ENCODE measurements at places on chromosomes 2 and 18. TPM values are rescaled to one million over a fixed set of nuclear protein-coding genes. Genes with fewer than 3 reads are reported as not detected.

DNA sequence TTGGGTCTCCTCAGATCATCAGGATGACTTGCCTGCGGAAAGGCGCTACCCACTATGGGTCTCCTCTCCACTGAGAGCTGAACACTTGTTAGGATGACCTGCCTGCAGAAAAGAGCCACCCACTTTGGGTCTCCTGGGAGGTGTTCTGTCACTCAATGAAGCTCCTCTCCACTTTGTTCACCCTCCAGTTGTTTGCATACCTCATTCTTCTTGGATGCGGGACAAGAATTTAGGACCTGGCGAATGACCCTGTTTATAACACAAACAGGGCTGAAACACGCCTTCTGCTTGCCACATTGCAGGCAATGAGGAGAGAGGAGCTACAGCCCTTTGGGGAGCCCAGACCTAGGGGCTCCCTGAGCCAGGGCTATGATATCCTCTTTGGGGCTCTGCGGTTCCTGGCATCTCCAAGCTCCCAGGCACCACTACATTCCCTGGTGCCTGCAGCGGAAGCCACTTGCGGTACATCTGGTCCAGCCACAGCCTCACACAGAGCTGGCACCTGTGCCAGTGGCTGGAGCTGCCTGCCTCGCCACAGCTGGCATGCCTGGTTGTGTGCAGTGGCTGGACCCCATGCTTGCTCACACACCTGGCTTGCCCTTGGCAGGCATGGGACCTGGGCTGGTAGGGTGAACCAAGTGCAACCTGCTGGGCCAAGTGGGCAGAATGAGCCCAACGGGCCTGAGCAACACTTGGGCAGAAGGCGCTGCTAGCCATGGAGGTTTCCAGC, 20.6 kb downstream of the ANKRD29 start:
- DNase-seq = no peak

GRCh38 chr2:179193759-179194394, 70.8 kb downstream of the SESTD1 start:
- DNase-seq = no peak

GRCh38 chr2:144156736-144157640, 362.9 kb downstream of the ZEB2 start:
- DNase-seq = no peak

DNA sequence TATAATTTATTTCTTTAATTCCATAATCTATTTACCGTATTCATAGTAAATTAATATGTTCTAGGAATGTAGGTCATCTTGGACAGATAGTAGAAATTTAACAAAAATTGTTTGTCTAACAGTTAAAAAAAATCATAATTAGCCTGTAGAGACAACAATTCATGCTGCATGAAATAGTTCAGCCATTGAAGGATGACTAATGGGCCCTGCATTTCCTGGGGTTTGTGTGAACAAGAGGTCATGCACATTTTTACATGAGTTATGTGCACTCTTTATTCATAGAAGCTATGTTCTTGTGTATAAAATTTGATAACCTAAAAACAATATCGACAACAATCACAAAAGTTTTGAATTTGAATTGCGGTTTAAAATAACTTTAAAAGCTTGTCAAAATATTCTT, 1663.6 kb downstream of the SUCLG1 start:
- DNase-seq = no peak

GRCh38 chr2:118119761-118120400, 31.6 kb downstream of the INSIG2 start:
- no peak for DNase-seq

- DNase-seq = no peak
Measured at GRCh38 chr2:57542081-57542480, 504.5 kb upstream of the VRK2 start.

DNA sequence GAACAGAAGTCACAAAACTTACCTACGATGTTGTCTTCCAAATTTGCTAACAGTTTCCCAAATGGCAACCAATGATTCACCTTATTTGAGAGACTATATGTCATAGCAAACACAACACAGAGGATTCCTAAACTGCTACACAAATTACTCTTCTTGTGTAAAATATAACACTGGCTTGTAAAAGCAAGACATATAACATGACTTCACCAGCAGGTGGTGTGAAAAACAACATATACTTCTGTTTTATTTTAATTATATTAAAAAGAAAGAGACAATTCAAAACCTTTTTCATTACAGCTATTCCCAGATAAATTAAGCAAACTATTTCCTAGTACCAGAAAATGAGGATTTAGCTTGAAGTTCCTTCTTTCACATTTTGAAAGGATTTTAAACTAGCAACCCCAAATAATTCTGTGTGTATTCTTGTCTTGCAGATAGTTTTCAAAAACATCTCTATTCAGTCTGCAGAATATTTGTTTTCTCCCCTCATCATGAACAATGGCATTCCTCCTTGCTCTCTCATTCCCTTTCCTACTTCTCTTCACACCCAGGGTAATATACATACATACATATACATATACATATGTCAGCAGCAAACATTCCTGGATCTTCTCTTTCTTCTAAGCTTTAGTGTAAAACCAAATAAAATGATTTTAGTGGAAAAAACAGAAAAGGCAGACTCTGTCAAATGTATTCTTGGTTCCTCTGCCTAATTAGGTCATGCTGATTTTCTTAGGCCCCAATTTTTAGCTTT, 62.1 kb downstream of the SCN3A start:
- DNase-seq = no peak

- DNase-seq = no peak
Measured at GRCh38 chr18:10421859-10422258, 32.6 kb upstream of the APCDD1 start.

DNA sequence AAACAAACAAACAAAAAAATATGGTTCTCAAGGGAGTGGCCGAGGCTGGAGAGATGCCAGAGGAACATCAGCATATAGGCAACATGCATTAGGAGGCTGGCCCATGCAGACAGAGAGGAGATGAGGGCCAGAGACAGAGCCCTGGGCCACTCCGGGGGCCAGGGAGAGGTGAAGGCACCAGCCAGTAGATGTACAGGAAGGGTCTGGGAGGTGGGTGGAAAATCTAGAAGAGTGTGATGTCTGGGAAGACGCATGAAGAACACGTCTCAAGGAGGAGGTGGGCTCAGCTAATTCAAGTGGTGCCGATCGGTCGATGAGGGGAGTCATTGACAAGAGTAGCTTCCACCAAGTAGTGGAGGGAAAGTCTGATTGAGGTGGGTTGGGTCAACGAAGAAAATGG, 79.9 kb downstream of the ZCCHC2 start:
- no peak for DNase-seq

- DNase-seq = no peak
Measured at GRCh38 chr2:228556717-228557116, 375.2 kb upstream of the SPHKAP start.

DNA sequence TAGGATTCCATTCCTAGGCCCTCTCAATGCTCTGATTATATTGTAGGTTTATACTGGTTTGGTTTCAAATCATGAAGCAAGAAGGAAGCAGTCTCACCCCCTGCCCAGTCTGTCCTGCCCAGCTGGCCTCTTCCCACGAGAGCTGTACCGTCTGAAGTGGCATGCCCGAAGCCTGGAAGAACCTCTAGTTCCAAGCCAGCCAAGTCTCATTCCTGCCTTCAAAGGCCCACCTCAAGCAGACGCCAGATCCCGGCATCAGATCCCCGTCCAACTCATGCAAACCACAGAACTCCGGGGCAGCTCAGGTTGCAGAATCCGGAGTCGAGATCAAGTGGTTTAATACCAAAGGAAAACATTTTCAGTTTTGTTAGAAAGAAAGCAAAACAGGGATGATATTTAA, 234.4 kb downstream of the LPIN1 start:
- DNase-seq = no peak

DNA sequence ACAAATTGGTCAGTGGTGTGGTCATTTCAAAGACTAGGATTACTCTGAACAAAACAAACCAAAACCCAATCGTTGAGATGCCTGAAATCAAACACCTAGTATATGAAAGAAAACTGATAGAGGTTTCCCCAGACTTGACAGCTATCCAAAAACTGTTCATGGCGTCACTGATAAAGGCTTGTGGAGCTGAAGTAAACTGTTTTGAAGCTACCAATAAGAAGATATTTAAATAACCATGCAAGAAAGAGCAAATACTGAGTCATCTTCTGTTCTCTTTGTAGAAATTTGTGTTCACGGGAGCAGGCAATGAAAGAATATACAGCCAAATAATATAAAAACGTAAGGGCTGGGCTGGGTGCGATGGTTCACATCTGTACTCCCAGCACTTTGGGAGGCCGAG, 7.5 kb upstream of the COLEC11 start:
- DNase-seq = no peak

GRCh38 chr18:8045160-8045883, 478.2 kb downstream of the PTPRM start:
- DNase-seq = no peak

- DNase-seq = no peak
Measured at GRCh38 chr2:48170281-48170680, 264.0 kb upstream of the FBXO11 start.

DNA sequence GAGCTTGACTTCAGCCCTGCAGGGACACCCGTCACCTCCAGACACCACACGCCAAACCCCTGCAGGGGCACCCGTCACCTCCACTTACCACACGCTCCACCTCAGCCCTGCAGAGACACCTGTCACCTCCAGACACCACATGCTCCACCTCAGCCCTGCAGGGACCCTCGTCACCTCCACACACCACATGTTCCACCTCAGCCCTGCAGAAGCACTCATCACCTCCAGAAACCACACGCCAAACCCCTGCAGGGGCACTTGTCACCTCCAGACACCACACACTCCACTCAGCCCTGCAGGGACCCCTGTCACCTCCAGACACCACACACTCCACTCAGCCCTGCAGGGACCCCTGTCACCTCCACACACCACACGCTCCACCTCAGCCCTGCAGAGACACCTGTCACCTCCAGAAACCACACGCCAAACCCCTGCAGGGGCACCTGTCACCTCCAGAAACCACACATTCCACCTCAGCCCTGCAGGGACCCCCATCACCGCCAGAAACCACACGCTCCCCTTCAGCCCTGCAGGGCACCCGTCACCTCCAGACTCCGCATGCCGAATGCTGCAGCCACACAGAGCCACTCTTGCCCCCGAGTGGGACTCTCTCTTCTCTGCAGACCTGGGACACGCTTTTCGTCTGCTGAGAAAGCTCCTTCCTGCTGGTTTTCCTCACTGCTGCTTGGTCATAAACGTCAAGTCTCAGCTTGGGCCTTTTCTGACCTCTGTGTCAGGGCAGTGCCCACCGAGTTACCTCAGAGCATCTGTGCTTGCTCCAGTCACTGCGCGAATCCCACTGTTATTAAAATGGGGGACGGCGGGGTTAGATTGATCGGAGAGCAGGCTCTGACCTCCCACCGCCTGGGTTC, 77.5 kb upstream of the SALL3 start:
- peak; percentile 21 for DNase-seq

GRCh38 chr2:207491956-207492355, 37.8 kb upstream of the CREB1 start:
- DNase-seq = no peak

- no peak for DNase-seq
Measured at GRCh38 chr2:237118561-237119155, 33.0 kb downstream of the COPS8 start.

DNA sequence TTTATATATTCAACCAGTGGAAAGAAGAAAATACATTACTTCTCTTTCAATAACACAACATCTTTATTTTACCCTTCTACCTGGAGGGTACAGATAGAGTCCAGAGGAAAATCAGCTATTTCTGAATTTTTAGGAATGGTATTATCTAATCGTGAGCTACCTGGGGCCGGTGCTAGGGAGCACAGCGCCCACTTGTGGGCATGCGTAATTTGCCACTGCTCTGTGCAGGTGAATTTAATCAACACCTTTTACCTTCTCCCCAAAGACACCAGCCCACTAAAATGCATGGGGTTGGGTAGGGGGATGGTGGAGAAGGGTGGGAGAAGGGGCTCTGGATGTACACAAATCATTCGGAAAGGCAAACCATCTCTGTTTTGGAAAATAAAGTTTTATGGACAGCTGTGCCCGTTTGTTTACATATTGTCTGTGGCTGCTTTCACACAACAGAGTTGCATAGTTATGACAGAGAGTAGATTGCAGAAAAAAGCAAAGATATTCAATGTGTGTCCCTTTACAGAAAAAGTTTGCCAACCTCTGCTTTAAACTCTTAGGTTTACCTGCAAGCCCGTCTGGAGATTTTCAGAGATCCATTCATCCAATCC, 51.5 kb upstream of the DCC start:
- DNase-seq = no peak

DNA sequence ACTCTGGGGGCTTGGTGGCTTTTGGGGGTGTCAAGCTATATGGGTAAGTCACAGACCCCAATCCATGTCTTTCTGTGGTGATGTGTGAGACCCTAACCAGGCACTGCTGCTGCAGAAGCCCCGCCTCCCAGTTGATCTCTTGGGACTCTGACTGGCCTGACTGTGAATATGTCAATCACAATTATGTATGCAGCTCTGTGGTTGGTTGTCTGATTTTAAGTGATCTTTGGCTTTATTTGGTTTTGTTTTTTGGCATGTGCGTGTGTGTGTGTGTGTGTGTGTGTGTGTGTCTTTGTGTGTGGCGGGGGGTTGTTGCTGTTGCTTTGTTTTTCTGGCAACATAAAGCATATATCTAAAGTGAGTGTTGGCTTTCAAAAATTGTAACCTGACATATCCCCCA, 78.5 kb upstream of the GLS start:
- DNase-seq = no peak

DNA sequence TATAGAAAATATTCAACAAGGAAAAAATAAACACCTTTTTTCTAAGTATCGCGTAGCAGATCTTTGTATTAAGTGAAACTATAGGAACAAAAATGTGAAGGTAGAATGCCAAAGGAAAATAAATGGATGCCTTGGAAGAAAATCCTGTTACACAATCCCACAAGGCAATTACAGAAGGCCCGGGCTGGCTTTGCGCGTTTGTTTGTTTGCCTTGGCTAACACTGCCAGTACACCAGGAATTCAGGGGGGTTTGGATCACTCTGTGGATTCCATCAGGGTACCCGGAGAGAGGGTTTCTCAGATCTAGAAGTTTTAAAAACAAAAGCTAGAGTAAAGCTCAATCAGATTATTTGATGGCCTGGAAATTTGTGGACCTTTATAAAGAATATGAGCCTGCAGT, 478.3 kb downstream of the FBXO15 start:
- DNase-seq = no peak

GRCh38 chr2:213806125-213806726, 522.0 kb downstream of the SPAG16 start:
- no peak for DNase-seq

The FBXO41 gene
- total RNA-seq = 28.2 TPM

The SPC25 gene
- total RNA-seq = 40.1 TPM

The MROH2A gene
- not detected for total RNA-seq

The OSBPL6 gene
- 2.9 TPM for total RNA-seq

The FEV gene
- not detected for total RNA-seq

The ALK gene
- total RNA-seq = not detected

The DAW1 gene
- total RNA-seq = not detected

The POTEI gene
- total RNA-seq = not detected

The IKZF2 gene
- total RNA-seq = 14.7 TPM

The CD226 gene
- 83.3 TPM for total RNA-seq

The MERTK gene
- 0.09 TPM for total RNA-seq

The YES1 gene
- total RNA-seq = 12.5 TPM

The GRHL1 gene
- 1.0 TPM for total RNA-seq

The RGPD3 gene
- not detected for total RNA-seq

The NIF3L1 gene
- total RNA-seq = 37.6 TPM

The DCDC2C gene
- total RNA-seq = not detected

Data from activated CD8-positive, alpha-beta memory T cell treated with anti-CD3 and anti-CD28 coated beads, Interleukin-2, amount 10 ng/mL, durations not matched to agents 7 days and 5 days (primary cell).